NCI-H187 (cell line): ENCODE measurements at places on chromosomes 6 and 20.

- DNase-seq = peak; percentile 53
Measured at GRCh38 chr6:44172731-44173500, 14.3 kb downstream of the CAPN11 start.

- DNase-seq = no peak
Measured at GRCh38 chr20:61583356-61583755, 331.3 kb downstream of the CDH4 start.

GRCh38 chr20:31652917-31653396 is 15.2 kb downstream of the COX4I2 start:
- no peak for DNase-seq

DNA sequence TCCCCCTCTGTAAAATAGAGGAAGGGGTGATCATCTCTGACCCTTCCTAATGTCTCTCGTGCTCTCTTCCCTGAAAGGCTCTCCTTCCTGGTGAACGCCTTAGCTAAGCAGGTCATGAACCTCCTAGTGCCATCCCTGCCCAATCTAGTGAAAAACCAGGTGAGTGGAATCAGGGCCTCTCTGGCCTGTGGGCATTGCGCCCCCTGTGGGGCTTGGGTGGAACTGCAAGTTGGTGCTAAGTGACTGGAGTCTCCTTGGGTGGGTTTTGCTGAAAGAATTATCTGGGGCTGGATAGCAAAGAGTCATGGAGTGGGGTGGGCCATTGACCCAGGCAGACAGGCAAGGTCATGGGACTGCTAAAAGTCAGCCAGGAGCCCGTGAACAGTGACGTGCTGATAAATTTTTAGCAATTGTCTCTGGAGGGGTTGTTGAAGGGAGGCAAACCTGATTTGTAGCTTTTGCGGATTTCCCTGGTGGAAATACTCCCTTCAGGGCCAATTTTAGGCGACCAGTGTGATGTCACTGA is 8.9 kb downstream of the BPIFB1 start:
- peak; percentile 31 for DNase-seq

DNA sequence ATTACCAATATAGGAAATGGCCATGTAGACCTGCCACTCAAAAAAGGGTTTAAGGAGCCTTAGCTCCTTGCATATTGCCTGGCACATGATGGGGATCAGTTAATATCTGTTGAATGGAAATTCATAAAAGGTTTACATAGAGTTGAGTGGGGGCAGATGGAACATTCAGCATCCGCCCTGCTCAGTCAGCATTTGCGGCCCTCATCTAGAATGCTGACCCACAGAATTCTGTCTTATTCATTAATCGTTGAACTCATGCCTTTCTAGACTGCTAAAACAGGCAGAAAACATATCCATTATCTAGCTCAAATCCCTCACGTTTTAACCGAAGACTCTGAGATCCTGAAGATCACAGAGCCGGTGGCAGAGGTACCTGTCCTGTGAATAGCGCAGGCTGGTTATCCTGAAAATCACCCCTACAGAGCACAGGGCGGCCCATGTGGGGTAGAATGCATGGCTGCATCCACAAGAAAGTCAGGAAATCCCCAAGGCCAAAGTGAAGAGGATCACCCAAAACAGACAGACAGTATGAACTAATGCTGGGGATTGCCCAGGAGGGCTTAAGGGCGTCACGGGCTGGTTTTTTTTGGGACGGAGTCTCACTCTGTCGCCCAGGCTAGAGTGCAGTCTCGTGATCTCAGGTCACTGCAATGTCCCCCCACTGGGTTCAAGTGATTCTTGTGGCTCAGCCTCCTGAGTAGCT is 59.9 kb downstream of the CNBD2 start:
- DNase-seq = no peak

DNA sequence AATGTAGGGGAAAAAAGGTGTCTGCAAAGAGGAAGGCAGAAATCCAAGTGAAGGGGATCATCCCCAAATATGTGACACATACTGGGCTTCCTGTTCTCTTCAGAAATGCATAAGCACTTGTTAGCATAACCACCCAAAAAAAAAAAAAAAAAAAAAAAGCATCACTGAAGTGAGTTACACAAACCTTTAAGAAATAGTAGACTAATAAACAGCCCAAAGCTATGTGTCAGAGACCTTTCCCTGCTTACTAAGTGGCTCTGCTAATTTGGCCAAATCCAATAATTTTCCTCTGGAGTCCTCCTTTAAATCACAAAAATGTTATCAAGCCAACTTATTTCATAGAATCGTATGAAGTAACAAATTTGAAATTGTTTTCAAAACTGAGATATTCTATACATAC is 7.5 kb upstream of the DST start:
- DNase-seq = no peak

DNA sequence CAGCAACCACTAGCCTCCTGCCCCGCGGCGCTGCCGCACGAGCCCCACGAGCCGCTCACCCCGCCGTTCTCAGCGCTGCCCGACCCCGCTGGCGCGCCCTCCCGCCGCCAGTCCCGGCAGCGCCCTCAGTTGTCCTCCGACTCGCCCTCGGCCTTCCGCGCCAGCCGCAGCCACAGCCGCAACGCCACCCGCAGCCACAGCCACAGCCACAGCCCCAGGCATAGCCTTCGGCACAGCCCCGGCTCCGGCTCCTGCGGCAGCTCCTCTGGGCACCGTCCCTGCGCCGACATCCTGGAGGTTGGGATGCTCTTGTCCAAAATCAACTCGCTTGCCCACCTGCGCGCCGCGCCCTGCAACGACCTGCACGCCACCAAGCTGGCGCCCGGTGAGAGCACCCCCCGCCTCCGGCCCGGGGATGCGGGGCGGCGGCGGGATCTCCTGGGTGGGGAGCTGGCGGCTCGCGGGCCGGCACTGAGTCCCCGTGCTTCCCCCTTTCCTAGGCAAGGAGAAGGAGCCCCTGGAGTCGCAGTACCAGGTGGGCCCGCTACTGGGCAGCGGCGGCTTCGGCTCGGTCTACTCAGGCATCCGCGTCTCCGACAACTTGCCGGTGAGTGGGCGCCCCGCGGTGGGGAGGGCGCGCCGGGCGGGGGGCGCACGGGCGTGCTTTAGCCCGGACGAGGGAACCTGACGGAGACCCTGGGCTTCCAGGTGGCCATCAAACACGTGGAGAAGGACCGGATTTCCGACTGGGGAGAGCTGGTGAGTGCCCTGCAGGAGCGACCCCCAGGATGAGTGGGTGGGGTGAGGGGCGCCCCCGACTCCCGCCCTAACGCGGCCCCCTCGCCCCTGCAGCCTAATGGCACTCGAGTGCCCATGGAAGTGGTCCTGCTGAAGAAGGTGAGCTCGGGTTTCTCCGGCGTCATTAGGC is 585 bp downstream of the PIM1 start:
- DNase-seq = no peak

- DNase-seq = no peak
Measured at GRCh38 chr6:26382121-26382520, 787 bp upstream of the BTN2A2 start.

DNA sequence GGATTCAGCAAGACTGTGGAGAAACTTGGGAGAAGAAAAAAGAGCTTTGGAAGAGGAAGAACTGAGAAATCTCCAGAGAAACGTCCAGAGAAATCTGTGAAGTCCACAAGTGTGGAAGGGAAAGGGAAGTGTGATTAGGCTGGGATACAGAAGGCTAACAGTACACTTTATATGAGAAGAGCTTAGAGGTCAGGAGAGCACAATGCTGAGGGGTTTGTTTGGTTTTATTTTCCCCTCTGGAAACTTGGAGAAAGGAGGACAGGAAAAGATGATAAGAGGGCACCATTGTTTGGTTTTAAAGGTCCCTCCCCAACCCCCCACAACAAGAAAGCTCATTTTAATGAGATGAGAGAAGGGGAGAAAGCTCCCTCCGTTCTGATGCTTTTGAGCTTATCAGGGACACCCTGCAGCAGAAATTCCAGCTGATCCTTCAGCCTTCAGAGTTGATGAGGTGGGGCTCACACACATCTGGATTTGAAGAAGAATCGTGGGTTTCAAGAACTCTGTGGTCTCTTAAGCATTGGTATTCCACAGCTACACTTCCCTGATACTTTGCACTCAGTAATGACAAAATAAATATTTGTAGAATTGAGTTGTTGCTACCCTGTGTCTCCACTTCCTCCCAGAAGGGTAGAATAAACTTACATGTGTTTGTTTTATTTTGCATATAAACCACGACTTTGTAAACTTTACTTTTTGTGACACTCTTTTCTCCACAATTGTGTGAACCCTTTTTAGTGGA is 1.9 kb downstream of the NT5E start:
- DNase-seq = no peak

- DNase-seq = no peak
Measured at GRCh38 chr6:16849988-16850680, 88.9 kb upstream of the ATXN1 start.

- DNase-seq = no peak
Measured at GRCh38 chr20:56762829-56763228, 133.7 kb downstream of the TFAP2C start.

DNA sequence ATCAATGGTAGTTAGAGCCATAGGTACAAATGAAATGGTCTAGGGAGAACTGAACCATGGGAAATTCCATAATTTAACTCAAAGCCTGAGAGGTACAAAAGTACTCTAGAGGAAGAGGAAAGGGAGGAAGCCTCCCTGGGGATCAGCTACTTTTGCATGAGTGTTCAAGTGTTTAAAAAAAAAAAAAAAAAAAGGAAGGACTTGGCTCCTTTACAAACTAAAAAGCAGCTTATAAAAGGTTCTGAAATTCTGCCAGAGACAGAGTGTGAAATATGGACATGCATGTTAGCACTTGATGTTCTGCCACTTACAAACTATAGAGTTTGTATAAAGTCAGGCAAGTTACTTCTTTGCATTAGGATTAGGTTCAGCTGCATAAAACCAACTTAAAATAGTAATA is 290.0 kb downstream of the TBC1D7 start:
- DNase-seq = no peak

DNA sequence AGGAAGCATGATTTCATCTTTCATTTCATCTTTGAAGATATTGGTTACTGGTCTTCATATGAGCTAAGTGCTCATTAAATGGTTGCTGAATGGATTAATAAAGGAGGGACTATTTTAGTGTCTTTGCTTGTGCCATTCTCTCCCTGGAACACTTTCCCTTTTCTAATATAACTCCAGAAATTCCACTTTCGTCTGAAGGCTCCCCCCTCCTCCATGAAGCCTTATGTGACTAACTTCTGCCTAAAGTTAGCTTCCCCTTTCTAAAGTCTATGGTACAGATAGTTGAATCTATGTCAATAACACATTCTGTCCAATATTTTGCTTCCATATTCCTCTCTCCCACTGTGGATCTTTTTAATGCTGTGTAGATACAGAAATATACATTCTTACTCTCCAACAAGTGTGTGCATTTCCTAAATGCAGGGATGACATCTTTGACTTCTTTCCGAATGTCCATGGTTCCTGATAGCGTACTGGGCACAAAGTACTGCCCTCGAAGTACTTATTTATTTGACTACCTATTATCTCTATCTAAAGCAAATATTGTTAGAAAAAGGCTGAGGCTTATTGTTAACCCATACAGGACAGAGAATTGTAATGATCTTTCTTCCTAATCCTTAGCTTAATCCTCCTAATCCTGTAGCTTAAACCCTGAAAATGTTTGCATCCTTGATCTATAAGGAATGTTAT is 84.7 kb upstream of the ELOVL5 start:
- DNase-seq = no peak

GRCh38 chr6:105495515-105495914 is 92.6 kb upstream of the PREP start:
- DNase-seq = no peak

- no peak for DNase-seq
Measured at GRCh38 chr6:105514306-105514705, 111.4 kb upstream of the PREP start.

DNA sequence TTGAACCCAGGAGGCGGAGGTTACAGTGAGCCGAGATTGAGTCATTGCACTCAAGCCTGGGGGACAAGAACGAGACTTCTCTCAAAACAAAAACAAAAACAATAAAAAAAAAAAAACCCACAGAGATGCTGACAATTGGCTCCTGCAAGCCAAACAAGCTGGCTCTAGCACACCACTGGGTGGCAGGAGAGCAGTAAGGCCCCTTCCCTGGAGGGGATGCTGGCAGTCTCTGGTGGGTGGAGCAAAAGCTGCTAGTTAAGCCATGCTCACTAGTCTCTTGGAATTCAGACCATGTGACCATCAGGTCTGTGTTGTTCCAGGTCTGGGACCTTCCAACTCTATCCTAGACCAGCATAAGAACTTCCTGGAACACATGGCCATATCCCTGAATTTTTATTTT is 18.9 kb upstream of the DSN1 start:
- DNase-seq = no peak

DNA sequence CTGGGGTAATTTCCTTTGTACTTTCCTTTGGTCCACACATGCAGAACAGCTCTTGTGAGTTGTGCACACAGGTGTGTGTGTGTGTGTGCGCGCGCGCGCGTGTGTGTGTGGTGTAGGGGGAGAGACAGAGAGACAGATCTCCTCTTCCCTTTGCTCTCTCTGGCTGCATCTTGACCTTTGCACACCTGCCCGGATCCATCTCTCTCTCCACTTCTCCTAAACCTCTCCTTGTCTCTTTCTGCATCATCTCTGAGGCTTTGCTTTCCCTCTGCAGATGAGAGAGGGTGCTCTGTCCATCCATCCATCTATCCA is 67.0 kb downstream of the SRC start:
- no peak for DNase-seq

DNA sequence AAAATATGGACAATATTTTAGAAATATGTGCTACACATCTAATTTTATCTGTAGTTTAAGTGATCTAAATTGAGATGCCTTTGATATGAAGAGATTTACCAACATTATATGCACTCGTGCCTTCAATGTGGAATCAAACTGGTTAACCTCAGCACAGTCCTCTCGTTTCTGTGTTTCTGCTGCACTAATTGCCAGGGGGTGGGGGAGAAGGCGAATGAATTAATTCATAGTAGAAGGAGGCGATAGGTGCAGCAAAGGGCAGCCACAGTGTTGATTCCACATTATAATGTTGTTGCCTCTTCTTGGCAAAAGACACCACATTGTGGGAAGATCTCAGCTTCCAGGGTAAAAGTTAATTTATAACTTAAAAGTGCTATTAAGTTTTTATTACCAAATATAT is 161.6 kb downstream of the QKI start:
- DNase-seq = no peak

GRCh38 chr20:42018979-42019378 is 400.8 kb upstream of the CHD6 start:
- no peak for DNase-seq

DNA sequence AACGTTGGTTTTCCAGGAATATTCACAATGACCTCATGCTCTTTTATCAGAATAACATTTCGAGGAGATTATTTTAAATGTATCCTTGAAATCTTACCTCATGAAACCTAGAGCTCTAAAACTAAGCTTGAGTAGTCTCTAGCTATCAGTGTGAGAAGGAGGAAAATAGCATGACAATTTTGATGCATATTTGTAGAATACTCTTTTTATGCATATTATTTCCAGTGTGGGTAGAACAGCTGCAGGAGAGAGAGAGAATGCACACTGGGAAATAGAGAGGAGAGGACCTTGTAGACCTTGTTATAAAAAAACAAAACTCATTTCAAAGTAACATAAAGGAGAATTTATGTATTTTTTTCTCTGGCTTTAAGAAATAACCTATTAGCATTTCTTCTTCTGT is 71.1 kb upstream of the VGLL2 start:
- DNase-seq = no peak

- DNase-seq = peak; percentile 74
Measured at GRCh38 chr20:325045-325888, at the start of gene SOX12. TSS of gene SOX12 (plus strand) at chr20:325552. CDS start at chr20:325925, 373 bp downstream.

- DNase-seq = no peak
Measured at GRCh38 chr6:72132851-72133250, 246.5 kb downstream of the RIMS1 start.

GRCh38 chr6:51753635-51754034 is 333.8 kb downstream of the PKHD1 start:
- DNase-seq = no peak

GRCh38 chr20:63155266-63156165 is 60.4 kb downstream of the YTHDF1 start:
- no peak for DNase-seq
